HFFc6 (cell line): ENCODE measurements at places on chromosomes 6 and 20. TPM values are rescaled to one million over a fixed set of nuclear protein-coding genes. Genes with fewer than 3 reads are reported as not detected.

SNTA1 gene
- total RNA-seq: 14.8 to 21.0 TPM (median 14.9 TPM) in 3 replicates

VGLL2 gene
- total RNA-seq: not detected in 3 replicates

SLCO4A1 gene
- total RNA-seq: 2.8 to 6.5 TPM (median 3.9 TPM) in 3 replicates

ASIP gene
- total RNA-seq: not detected in 3 replicates

RAD21L1 gene
- 0.36 to 0.71 TPM (median 0.69 TPM) in 3 replicates for total RNA-seq

C6orf47 gene
- 14.8 to 15.0 TPM (median 14.8 TPM) in 3 replicates for total RNA-seq

AKAP12 gene
- 2.9 to 7.0 TPM (median 6.5 TPM) in 3 replicates for total RNA-seq

CD93 gene
- not detected in 3 replicates for total RNA-seq

CENPW gene
- 27.8 to 63.9 TPM (median 50.1 TPM) in 3 replicates for total RNA-seq

HFE gene
- 15.4 and 16.1 TPM in 2 replicates for total RNA-seq
